Metanephros (tissue), 2 donors: ENCODE measurements at places on chromosomes 3 and 15. TPM values are rescaled to one million over a fixed set of nuclear protein-coding genes. Genes with fewer than 3 reads are reported as not detected.

The CSTA gene
- total RNA-seq, result 2.0 TPM

The TMC3 gene
- not detected for total RNA-seq

The SCN10A gene
- not detected for total RNA-seq

The HHATL gene
- 9.0 TPM for total RNA-seq

The NEO1 gene
- total RNA-seq, result 63.4 TPM

The VGLL3 gene
- 7.5 TPM for total RNA-seq

The TAGLN3 gene
- total RNA-seq, result 0.76 TPM

The MESP2 gene
- 0.41 TPM for total RNA-seq

The ZNF80 gene
- 0.06 TPM for total RNA-seq

The GOLGA8G gene
- not detected for total RNA-seq

The B4GALT4 gene
- 22.6 TPM for total RNA-seq

The COL6A6 gene
- total RNA-seq, result 10.6 TPM

The PLSCR2 gene
- total RNA-seq, result 0.47 TPM

The TLR9 gene
- total RNA-seq, result not detected
